ENCODE measurements at places on chromosomes 1 and 21.
A peak's percentile ranks its signal among the peaks of the same experiment; 100 is the strongest.

DNA sequence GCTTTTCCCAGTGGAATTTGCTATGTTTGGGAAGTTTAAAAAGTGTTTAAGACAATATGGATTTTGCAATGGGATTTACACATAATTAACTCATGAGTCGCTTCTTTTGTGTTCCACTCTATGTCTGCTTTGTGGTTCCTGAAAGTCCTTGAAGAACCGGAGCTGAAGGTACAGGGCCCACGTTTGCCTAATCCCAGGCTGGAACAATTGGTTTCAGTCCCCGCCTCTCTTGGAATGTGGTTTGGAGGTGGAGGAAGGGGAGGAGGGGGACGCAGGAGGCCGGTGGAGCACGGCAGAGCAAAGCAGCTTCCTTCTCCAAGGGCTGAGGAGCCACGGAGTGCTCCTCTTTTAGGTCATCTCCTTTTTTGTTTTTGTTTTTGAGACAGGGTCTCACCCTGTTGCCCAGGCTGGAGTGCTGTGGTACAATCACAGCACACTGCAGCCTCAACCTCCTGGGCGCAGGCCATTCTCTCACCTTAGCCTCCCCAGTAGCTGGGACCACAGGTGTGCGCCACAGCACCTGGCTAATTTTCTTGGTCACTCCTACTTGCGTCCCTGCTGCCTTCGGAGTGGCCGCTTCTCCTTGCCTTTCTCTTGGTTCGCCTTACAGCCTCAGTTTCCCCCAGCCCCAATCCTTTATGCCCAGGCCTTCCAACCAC, 129.5 kb upstream of the ERRFI1 start:
- DNase-seq: no peak

- no peak for DNase-seq
Observed at GRCh38 chr1:53465023-53465957, 6.1 kb downstream of the DMRTB1 start.

DNA sequence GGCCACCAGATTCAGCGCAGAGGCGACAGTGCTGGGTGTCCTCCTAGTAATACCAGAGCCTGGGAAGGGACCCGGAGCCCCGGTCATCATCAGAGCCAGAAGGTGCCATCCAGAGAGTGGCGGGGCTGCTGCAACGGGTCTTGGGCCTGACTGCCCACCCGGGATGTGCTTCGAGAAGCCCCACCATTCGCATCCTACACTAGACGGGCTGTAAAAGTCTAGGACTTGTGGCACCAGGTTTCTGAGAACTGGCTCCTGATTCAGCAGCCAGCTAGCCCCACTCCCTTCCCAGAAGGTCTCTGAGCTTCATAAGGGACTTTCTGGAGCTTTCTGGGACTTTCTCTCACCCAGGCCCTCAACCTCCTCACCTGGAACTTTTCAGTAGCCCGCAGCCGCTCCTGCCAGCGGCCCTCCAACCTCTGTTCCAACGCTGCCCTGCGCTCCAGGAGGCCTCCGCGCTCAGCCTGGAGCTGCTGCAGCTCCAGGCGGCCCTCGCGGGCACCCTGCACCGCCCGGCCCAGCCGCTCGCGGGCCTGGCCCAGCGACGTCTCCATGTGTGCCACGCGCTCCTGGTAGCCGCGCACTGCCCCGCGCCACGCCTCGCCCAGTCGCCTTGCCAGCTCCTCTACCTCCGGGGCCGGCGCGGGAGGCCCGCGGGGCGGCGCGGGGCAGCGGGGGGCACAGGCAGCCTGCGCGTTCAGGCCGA, 940 bp downstream of the NES start:
- DNase-seq: no peak

DNA sequence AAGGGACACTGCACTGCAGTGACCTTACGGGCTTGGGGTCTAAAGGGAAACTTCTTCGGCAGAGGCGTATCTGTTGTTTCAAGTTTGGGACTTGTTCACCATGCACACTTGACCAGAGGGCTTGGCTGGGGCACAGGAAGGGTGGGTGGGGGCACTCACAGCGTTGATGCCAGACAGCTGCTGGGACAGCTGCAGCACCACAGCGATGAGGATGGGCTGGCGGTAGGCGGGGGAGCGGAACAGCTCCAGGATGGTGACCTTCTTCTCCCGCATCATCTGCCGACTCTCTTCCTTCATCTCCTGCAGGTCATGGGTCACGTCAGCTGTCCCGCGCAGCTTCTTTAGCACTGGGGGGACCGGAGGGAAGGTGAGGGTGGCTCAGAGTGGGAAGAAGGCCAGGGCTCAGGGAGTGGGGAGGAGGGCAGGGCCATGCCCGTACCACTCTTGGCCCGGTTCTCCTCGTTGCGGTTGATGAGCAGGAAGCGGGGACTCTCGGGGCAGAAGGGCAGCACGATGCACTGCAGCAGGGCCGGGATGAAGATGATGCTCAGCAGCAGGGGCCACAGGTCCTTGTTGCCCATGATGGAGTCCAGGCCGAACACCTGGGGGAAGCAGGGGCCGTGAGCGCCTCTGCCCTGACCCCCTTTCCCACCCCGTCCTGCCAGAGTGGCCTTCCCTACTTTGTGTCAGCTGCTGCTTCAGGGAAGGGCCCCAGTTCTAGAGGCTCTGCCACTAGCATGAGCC, 29.1 kb downstream of the SLC2A1 start:
- DNase-seq: peak; percentile 19

GRCh38 chr1:95023399-95024043, 49.2 kb downstream of the ALG14 start:
- no peak for DNase-seq

DNA sequence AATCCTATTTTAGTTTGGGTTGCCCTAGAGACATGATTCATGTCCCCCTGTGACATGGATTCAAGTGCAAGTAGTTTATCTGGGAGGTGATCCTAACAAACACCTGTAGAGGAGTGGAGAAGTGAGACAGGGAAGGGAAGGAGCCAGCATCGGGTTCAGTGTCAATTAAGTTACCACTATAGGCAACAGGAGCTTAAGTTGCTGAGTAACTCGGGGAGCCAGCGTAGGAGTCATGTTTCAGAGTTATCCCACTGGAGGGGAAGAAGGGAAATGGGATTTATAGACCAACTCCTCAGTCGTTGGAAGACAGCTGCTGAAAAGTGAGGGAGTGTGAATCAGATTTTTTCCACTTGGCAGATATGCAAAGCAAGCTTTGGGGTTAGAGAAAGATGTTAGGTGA, 54.9 kb downstream of the SLC30A7 start:
- DNase-seq: no peak

Measured in stimulated activated CD8-positive, alpha-beta memory T cell treated with anti-CD3 and anti-CD28 coated beads, Interleukin-4, amount 100 ng/mL, for 48 hours (primary cell).